Stimulated activated CD4-positive, alpha-beta T cell treated with anti-CD3 and anti-CD28 coated beads, TNF-alpha, amount 100 ng/mL, for 1 hour (primary cell): ENCODE measurements at places on chromosomes 2 and 18.

DNA sequence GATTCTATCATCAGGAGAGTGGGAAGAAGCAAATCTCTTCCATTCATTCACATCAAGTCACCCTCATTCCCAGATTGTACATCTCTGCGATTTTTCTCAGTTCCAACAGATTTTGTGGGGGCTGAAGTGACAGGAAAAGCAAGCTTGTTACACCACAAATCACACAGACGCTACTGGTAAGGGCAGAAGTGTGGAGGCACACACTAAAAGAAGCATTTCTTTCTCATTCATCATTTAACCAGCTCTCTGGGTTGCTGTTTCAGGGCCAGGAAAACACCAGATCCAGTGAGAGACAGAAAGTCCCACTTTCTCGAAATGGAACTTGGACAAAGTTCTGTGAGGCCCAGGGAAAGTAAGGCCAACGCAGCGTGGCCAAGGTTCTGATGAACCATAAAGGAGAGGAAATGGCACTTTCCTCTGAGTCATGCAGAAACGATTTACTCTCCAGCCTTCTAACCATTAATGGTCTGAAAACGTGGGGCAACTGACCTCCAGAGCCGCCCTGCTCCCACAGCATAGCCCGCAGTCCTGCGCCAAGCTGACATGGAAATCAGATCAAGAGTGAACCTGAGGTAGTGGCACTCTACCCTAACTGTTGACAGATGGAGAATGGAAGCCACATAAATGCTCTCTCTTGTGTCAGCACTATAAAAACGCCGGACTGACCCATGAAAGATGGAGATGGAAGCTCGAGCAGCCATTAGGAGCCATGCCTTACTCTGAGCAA lies 191.0 kb downstream of the C1D start:
- DNase-seq, result no peak

GRCh38 chr2:158189526-158189925 lies 87.8 kb downstream of the UPP2 start:
- DNase-seq, result no peak

- DNase-seq, result no peak
These were observed 8.1 kb upstream of the TPO start for GRCh38 chr2:1405124-1405523.

DNA sequence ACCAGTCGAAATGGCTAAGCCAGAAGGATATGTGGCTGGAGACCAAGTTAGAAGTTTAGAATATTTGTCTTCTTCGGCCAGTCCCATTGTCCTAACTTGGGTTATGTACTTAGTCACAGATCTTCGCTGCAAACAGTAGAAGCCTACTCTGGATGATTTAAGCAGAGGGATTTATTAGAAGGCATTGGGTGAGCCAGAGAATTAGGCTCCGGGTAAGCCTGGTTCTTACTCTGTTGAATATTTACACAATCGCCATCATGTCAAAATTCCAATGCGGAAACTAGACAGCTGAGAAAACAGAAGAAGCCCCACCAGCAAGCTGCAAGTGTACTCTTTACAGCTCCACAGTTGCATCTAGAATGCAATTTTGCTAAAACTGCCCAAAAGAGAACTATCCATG lies 276.6 kb downstream of the CMPK2 start:
- DNase-seq, result no peak

DNA sequence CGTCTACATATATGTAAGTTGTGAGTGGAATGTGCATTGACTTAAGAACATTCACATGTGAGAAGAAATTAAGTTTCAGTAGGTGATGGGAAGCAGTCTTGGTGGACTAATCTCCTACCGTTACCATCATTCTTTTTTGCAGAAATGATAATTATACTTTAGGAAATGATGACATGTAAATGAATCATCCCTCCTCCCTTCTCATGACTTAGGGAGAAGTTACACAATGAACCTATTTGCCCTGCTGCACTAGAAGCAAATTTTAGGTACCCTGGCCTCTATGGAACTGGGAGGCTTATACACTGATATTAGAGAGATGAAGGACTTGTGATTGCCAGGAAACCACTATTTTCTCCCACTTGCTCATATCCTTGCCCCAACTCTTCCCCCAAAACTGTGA lies 214.2 kb downstream of the CALCRL start:
- no peak for DNase-seq
